Stimulated activated CD8-positive, alpha-beta memory T cell treated with anti-CD3 and anti-CD28 coated beads, Interleukin-2, amount 100 ng/mL, for 1 hour (primary cell): ENCODE measurements at places on chromosomes 16 and 17.

GRCh38 chr17:253091-253846, 71.8 kb upstream of the DOC2B start:
- DNase-seq, result no peak

GRCh38 chr16:24409045-24409444, 130.3 kb upstream of the RBBP6 start:
- DNase-seq, result no peak

GRCh38 chr17:80191865-80192661, 22.2 kb downstream of the CARD14 start:
- no peak for DNase-seq

DNA sequence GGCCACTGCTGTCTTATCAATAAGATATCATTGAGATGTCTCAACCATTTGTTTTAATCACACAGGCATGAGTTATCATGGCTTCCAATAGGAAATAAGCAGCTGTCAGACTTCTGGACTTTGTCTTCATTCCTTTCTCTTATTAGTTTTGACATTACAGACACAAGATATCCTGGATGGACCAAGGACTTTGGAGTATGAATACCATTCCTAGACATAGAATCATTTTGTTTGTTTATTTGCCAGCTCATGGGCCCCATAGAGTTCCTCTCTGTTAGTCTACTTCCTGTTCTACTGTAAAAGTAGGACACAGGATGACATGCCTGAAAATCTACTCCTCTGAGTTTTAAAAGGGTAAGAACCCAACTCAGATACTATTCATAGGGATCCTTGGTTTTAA, 77.7 kb upstream of the KCNJ16 start:
- DNase-seq, result no peak

- no peak for DNase-seq
Observed at GRCh38 chr16:25031132-25031440, 15.9 kb upstream of the ARHGAP17 start.

DNA sequence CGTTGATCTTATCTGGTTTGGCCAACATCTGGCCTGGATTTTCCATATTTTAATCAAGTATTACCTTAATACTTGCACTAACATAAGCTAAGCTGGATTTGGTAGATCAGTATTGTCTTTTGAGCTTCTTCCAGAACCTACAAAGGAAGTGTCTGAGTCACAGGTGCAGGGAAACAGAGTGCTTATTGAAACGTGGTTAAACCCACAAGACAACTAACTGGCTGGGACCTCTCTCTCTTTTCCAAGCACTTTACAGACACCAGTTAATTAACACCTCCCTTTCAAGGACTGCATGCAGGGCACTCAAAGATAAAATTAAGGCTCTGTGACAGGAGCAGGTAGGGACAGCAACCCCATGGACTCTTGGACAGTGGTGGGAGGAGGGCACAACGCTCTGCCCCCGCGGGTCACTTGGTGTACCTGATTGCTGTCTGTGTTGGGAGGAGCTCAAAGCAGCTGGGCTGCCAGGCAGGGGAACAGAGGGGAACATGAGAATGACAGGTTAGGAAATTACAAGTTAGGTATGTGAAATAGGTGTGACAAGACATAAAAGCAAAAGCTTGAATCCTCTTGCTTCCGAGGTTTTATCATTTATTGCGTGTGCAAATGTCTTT, 133.7 kb upstream of the MON1B start:
- no peak for DNase-seq

DNA sequence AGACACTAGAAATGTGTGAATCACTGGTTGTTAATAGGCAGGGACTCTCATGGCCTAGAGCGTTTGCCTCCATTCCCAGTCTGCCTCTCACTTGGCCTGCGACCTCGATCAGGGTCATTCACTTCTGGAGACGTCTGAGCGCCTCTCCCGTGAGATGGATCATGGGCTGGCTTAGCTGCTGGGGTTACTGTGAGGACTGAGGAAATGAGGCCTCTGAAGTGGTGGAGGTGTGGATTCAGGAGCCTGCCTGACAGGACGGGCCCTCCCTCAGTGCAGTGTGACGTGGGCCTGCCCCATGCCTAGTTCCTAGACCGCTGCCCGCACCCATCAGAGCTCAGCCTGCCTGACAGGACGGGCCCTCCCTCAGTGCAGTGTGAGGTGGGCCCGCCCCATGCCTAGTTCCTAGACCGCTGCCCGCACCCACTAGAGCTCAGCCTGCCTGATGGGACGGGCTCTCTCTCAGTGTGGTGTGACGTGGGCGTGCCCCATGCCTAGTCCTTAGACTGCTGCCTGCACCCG, 61.9 kb downstream of the BANP start:
- DNase-seq, result no peak
